Stimulated activated naive CD4-positive, alpha-beta T cell (primary cell): ENCODE measurements at places on chromosomes 3 and 15.

DNA sequence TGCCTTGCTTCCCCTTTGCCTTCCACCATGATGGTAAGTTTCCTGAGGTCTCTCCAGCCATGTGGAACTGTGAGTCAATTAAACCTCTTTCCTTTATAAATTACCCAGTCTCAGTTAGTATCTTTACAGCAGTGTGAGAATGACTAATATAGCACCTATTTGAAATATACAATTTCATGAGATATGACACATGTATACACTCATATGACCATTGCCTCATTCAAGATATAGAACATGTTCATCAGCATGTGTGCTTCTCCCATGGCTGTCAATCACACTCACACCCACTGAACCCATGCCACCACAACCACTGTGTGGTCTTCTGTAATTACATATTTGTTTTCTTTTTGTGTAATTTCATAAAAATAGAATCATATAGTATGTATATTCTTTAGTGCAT lies 599.5 kb upstream of the EPHA6 start:
- DNase-seq, result no peak

DNA sequence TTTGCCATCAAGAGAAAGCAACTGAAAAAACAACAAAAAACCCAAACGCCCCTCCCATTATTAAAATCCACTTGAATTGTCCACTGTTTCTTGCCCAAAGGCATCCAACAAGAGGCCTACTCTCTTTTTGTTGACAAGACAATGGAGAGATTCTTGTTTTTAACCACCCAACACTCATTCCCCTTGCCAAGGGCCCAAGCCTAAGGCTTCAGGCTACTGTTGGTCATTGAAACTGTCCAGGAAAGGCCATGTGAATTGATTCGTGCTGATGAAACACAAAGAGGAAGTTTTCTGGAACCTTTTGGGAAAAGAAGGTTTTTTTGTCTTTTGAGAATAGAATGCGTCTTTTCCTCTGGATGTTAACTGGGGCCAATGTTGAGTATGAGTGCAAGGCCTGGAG lies 157.4 kb upstream of the PFN2 start:
- no peak for DNase-seq

GRCh38 chr3:116318370-116318769 lies 126.9 kb downstream of the LSAMP start:
- no peak for DNase-seq

DNA sequence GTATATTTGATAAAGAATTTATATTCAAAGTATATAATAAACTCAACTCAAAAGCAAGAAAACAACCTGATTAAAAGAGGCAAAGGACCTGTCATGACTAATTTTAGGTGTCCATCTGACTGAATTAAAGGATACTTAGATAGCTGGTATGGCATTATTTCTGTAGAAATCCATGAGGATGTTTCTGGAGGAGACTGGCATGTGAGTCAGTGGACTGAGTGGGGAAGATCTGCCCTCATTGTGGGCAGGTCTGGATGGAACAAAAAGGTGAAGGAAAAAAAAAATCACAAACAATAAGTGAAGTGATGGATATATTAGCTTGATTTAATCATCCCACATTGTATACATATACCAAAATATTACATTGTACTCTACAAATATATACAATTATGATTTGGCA lies 16.6 kb downstream of the ANKRD28 start:
- DNase-seq, result no peak

- no peak for DNase-seq
These were observed 56.1 kb upstream of the WNT5A start for GRCh38 chr3:55543181-55543614.

GRCh38 chr3:22372292-22373062 lies 621.5 kb upstream of the ZNF385D start:
- no peak for DNase-seq

GRCh38 chr3:15974647-15975046 lies 176.9 kb upstream of the ANKRD28 start:
- no peak for DNase-seq

- no peak for DNase-seq
These were observed 143.9 kb downstream of the MAGI1 start for GRCh38 chr3:65894679-65895453.

DNA sequence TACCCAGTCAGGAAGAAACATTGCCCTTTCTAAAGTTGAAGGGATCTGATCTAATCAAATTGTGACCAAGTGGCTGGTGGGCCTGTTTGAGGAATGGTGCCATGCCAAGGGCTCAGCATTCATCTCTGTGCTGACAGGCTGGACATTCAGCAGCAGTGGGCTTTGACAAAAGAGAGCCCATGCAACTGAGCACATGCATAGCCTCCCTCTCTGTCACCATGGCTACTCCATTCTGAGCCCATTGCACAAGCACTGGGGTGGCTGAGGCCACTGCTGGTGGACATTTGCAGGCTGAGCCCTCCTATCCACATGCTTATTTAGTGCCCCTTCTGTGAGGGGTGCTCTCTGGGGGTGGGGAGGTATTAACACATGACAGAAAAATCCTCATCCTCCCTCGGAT lies 28.6 kb upstream of the TNFSF10 start:
- DNase-seq, result no peak

DNA sequence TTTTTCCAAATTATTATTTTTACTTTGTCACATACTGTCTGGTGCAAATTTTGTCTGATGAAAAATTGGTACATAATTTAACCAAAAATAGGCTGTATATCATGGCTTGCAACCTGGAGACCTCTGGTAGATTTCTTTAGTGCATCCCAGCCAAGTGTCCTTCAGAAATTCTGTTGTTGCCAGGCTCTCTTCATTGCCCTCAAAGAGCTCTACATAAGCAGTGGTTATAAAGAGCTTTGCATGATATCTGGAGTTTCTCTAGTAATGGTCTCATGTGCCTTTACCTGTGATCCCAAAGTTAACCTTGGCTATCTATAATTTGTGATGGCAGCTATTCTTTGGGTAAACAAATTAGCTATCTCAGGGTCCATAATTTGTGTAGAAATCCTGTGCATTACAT lies 157.7 kb downstream of the MBNL1 start:
- DNase-seq, result no peak

GRCh38 chr3:123533554-123534159 lies 51.2 kb downstream of the HACD2 start:
- no peak for DNase-seq

GRCh38 chr3:101938262-101938847 lies 89.0 kb downstream of the NFKBIZ start:
- no peak for DNase-seq

GRCh38 chr3:46565607-46566039 lies 479 bp downstream of the LRRC2 start:
- no peak for DNase-seq

DNA sequence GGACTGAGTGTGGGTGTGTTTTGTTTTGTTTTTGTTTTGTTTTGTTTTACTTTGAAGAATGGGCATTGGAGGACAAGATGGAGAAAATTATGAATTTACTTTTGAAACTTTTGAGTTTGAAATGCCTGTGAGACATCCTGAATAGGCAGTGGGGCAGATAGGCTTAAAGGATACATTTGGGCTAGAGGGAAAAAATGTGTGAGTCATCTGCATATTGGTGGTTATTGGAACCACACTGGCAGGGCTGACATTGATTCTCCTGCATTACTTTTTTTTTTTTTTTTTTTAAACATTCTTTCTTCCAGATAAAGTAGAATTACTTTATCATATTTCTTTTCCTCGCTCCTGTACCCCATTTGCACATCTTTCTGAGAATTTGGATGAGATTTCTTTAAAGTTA lies 56.1 kb downstream of the CALML4 start:
- no peak for DNase-seq

DNA sequence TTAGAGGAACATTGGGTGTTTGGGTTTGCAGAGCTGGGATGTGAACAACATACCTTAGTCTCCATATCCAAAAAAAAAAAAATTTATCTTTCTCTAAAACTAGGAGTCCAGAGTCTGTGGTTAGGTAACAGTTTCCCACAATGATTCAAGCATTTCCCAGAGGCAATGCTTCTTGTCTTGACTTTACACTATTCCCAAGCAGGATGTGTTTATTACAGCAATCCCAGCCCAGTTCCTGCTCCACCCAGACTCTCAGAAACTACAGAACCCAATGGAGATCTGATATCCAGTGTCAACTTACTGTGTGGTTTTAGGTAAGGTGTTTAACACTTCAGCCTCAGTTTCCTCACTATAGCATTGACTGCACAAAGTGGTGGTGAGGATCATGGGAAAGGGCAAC lies 2.3 kb upstream of the C3orf62 start:
- no peak for DNase-seq

DNA sequence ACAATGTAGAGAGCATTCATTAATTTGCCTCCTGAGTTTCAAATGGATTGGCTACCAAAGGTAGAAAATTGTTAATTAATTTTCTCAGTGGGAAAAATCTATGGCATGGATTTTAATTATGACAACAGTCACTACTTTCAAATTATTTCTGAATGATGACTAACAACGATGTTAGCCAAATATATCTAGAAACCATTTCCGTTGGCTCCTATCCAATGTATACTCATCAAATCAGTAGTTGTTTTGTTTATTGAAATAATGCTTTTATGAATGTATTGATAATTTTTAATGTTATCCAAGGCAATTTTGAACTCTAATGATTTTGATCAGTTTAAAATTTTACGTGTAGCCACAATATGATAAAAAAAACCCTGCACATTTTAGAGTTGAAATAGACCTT lies 333.4 kb downstream of the NAALADL2 start:
- DNase-seq, result no peak

DNA sequence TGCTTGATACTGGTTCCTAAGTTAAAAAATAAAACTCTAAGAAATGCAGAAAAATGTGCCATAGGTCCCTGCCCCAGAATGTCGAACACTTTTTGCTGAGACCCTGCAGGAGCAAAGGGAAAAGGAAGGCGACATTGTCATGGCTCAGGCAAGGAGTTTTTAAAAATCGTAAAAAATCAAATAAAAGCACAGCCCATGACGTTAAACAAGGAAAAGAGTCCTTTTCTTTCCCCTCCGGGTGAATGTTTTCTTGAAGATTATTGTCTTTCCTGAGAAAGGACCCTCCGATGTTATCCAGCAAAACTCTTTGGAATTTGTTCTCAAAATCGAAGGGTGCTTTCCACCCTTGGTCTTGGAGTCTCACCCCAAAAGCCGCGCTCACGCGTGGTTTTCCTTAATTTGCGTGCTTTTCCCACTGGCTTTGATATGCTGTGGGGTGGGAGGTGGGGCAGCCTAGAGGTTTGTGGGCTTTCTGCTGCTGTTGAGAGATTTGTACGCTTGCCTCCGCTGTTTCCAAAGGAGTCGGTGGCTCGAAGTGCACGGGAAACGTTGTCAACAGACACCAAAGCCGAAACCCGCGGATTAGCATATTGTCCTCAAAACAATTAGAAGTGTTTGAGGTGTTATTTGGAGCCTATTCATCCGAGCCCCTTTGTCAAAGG lies 2.9 kb downstream of the SOX14 start:
- no peak for DNase-seq

- no peak for DNase-seq
These were observed 79.1 kb downstream of the AQR start for GRCh38 chr15:34890424-34890823.

- no peak for DNase-seq
These were observed 23.2 kb downstream of the CYFIP1 start for GRCh38 chr15:22956978-22957260.

- DNase-seq, result no peak
These were observed 54.4 kb downstream of the GTF2E1 start for GRCh38 chr3:120796976-120797375.
